Fibroblast of villous mesenchyme (primary cell): ENCODE measurements at places on chromosomes 13 and 19. TPM values are rescaled to one million over a fixed set of nuclear protein-coding genes. Genes with fewer than 3 reads are reported as not detected.

GRCh38 chr19:33365691-33366090 is 7.8 kb upstream of the CEBPG start:
- no peak for DNase-seq

GRCh38 chr13:67736646-67737420 is 506.7 kb upstream of the PCDH9 start:
- DNase-seq = peak; percentile 33

Gene RUBCNL
- total RNA-seq = 0.43 and 0.97 TPM in 2 replicates

DNA sequence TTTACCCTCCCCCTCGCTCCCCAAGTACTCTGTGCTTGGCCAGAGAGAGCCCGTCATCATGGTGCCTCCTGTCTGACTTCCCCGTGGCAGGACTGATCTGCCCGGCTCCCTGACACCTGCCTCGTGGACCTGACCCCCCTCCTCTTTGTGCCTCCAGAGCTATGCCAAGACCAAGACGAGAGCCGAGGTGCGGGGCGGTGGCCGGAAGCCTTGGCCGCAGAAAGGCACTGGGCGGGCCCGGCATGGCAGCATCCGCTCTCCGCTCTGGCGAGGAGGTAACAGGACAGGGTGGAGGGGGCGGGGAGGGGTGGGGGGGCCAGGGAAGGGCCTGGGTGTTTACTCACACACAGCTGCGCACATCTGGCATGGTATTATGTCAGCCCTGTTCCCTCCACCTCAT is 4.5 kb downstream of the MRPL4 start:
- DNase-seq = no peak

GRCh38 chr13:44117351-44117750 is 237.6 kb downstream of the LACC1 start:
- peak; percentile 84 for DNase-seq

Gene OSCAR
- under 0.01 and 0.64 TPM in 2 replicates for total RNA-seq

DNA sequence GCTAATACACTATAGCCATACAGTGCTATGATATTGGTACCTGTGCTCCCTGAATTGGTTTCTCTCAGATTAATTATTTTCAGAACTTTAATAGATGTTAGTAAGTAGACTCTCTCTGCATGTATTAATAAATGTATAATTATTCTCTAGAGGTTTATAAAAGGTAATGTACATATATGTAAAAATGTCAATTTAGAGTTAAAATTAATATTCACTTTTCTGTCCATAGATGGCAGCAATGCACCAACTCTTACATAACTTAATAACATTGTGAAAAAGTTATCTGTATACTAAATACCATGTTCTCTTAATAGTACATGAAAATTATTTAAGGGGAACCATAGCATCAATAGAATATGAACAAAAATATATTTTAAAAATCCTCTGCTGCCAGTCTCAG is 515.0 kb upstream of the KLHL1 start:
- peak; percentile 1 for DNase-seq

- DNase-seq = no peak
Observed at GRCh38 chr13:113802761-113803160, 43.7 kb downstream of the TMEM255B start.

DNA sequence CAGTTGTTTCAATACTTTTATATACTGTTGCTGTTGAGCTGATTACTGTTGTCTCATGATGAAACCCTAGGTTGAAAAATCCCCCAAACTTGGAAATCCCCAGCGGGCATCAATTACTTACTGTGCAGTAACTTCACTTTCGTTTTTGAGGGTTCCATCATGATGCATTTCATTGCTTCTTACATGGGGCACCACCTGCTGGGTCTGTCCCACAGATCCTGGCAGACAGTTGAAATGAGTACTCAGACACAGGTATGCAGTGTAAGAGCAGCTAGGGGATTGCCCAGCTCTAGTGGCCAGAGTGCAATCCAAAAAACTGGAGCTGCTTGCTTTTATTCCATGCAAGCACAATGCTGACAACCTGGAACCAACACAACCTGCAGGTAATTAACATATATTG is 132.5 kb upstream of the ZNF91 start:
- no peak for DNase-seq

Gene VSTM1
- 0.43 TPM in 1 of 2 replicates, not detected in the other for total RNA-seq

- no peak for DNase-seq
Observed at GRCh38 chr19:49441210-49441959, at the start of gene SLC17A7. SLC17A7 (minus strand) TSS chr19:49441527; CDS start chr19:49441379, 148 bp downstream.

- no peak for DNase-seq
Observed at GRCh38 chr13:100710176-100710575, 35.6 kb upstream of the TMTC4 start.

Gene TNNT1
- total RNA-seq = under 0.01 and 0.64 TPM in 2 replicates

DNA sequence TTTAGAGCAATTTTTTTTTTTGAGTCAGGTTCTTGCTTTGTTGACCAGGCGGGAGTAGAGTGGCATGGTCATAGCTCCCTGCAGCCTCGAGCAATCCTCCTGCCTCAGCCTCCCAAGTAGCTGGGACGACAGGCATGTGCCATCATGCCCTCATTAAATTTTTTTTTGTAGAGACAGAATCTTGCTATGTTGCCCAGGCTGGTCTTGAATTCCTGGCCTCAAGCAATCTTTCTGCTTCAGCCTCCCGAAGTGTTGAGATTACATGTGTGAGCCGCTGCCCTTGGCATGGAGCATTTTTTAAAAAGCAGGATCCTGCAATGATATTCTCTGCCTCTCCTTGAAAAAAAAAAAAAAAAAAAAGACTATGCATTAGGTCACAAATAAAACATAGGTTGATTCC is 5.9 kb downstream of the GPR32 start:
- no peak for DNase-seq

DNA sequence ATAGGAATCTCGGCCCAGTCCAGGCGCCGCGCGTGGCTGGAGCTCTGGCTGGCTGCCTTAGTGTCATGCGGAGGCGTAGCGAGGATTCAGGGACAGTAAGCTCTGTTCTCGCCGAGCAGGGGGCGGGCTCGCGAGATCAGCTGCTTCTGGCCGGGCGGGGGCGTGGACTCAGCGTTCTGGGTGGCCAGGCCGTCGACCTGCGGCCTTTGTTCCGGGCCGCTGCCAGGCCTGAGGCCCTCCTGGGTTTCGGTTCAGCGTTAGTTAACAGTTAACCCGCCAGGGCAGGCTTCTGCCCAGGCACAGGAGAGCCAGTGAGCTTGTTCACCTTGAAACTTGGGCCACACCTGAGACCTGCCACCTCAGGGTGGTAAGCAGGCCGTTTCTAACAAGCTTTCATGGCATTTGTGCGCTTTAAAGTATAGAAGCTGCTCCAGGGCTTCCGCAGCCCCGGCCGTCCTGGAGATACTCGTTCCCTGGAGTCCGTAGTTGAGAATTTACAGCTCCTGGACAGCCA is 332.2 kb upstream of the SGCG start:
- peak; percentile 33 for DNase-seq

DNA sequence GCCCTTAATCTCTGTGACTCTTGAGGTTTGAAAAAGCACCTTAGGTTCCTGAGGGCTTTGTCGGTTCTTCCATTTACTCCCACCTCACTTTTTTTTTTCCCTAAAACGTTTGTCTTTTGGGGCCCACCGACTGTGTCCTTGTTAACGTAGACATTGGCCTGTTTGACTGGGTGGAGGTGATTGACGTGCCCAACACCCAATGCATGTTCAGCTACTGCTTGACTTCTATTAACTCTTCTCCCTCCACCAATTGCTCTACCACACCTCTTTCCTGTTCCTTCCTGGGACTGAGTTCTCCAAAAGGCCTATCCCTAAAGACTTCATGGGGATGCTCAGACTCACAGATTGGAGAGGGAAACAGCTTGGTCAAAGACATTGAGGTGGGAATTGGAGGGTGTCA is 17.3 kb downstream of the CKM start:
- DNase-seq = peak; percentile 24

- no peak for DNase-seq
Observed at GRCh38 chr19:54162884-54163283, 3.4 kb upstream of the LENG1 start.

DNA sequence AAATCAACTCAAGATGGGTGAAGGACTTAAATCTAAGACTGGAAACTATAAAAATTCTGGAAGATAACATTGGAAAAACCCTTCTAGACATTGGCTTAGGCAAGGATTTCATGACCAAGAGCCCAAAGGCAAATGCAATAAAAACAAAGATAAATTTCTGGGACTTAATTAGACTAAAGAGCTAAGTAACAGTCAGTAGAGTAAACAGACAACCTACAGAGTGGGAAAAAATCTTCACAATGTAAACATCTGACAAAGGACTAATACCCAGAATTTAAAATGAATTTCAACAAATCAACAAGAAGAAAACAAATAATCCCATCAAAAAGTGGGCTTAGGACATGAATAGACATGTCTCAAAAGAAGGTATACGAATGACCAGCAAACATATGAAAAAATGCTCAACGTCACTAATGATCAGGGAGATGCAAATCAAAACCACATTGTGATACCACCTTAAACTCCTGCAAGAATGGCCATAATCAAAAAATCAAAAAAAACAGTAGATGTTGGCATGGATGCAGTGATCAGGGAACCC is 6.3 kb upstream of the RFX1 start:
- DNase-seq = peak; percentile 29

Gene RNF225
- total RNA-seq = under 0.01 TPM in 1 of 2 replicates, not detected in the other

- peak; percentile 85 for DNase-seq
Observed at GRCh38 chr13:49319551-49319950, 71.8 kb downstream of the CDADC1 start.

DNA sequence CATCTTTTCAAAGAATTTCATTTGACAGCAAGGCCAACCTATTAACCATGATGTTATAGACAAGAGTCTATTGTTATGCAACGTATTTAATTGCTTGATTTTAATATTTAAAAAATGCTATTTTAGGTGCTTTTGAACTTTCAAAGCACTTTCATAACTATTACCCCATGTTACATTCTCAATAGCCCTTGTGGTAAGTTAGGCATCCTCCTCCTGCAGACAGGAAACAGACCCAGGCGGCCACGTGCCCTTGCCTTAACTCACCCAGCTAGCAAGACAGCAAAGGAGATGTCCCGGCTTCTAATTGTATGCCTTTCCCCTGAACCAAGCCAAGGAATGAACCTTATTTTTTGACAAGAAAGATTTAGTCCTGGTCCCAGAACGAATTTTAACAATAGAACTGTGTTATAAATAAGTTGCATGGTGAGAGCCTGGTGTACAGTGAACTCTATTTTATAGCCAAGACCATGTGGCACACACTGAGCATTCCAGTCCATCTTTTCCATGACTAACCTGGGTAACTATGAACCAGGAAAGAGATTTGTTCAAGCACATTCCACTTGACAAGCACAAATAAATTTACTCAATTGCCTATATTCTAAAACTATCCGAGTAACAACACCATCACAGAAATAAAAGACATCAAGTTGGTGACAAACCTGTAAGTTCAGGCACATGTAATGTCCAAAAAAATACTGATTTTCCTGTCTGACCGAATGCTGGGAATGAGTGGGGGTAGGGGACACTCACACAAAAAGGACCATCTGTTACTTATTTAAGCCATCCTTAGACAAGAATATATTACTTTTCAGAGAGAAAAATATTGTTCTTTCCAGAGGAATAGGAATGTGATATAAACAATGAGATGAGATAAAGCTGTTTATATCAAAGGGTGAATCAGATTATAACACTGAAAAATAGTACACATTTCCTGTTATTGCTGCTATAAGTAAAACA is 163.0 kb downstream of the EFNB2 start:
- peak; percentile 76 for DNase-seq

Gene ZNF416
- total RNA-seq = 4.5 and 6.9 TPM in 2 replicates

GRCh38 chr19:7368456-7368855 is 19.7 kb downstream of the ARHGEF18 start:
- peak; percentile 73 for DNase-seq

- no peak for DNase-seq
Observed at GRCh38 chr13:109812382-109812781, 26.0 kb upstream of the IRS2 start.

Gene IL17D
- under 0.01 and 0.64 TPM in 2 replicates for total RNA-seq

Gene RASAL3
- total RNA-seq = not detected in 2 replicates

DNA sequence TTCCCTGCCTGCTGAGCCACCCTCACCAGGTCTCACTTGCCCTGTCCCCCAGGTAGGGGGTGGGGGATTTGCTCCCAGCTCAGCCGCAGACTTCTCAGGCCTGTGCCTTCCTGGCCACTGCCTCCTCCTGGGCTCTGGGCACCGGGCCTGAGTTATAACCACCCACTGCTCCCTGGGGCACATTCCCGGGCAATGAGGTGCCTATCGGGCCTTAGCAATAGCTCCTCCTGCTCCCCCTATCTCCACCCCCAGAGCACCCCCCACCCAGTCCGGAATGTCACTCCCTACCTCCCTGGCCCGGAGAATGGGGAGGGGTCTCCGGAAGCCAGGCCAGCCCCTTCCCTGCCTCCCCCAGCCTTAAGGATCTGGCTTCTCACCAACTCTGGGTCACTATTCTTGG is at the start of gene KLK5:
Gene KLK5, minus strand, starts transcription at position 129 of the 400 bp plus-strand sequence. CDS start 381 bp downstream, outside the sequence.
- no peak for DNase-seq

DNA sequence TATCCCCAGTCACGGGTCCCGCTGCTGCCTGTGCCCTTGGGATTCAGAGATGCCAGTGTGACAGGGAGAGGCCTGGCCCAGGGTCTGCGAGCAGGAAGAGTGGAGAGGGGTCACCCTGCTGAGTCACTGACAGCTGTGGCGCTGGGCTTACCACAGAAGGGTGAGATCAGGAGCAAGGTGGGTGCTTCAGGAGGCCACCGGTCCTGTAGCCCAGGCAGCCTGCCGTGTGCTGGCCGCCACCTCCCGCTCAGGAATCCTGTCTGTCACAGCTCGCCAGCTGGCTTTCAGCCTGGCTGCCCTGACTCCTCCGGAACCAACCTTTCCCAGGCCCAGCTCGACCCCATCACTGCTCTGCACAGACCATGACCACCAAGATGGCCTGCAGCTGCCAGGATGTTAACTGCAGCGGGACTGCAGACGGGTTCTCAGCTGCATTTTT is 25.3 kb downstream of the NAXD start:
- peak; percentile 28 for DNase-seq

Gene TRPM4
- 17.3 and 18.0 TPM in 2 replicates for total RNA-seq

DNA sequence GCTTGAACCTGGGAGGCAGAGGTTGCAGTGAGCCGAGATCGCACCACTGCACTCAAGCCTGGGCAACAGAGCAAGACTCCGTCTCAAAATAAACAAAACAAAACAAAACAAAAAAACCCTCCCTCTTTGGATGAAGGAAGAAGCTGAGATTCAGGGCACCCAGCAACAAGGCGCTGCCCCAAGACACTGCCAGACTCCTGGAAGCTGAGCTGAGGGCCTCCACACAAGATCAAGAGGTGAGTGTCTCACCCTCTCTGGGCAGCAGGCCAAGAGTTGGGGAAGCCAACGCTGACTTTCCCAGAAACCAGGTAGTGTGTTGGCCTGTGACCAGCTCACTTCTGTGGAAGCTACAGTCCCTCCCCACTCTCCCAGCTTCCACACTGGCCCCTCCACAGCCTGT is 3.7 kb upstream of the TYROBP start:
- DNase-seq = no peak
